Thymus (tissue), 14 donors: ENCODE measurements at places on chromosomes 2 and 18. TPM values are rescaled to one million over a fixed set of nuclear protein-coding genes. Genes with fewer than 3 reads are reported as not detected.

DNA sequence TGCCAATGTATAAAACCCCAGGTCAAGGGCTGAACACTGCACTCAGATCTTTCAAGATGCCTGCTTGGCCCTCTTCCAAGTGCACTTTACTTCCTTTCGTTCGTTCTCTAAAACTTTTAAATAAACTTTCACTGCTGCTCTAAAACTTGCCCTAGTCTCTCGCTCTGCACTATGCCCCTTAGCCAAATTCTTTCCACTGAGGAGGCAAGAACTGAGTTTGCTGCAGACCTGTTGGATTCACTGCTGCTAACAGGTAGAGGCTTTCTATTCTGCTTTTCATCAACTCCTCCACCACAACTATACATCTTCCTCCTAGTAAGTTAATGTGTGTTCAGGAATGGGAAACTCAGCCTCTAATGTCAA is 467.9 kb downstream of the MBD2 start:
- no peak for DNase-seq
- no peaks in the 10 kb centered on the region for H3K27me3 ChIP-seq
- no peaks in the 10 kb centered on the region for H3K4me1 ChIP-seq
- no peak overlapping the region for H3K4me3 ChIP-seq
- no peak overlapping the region for H3K27ac ChIP-seq

- H3K27me3 ChIP-seq: no peaks in the 10 kb centered on the region
- no peak for DNase-seq
- no peaks in the 10 kb centered on the region for H3K36me3 ChIP-seq
- no peaks in the 10 kb centered on the region for H3K4me1 ChIP-seq
- no peak overlapping the region for H3K4me3 ChIP-seq
- no peak overlapping the region for H3K27ac ChIP-seq
These were observed 99.5 kb downstream of the TTC32 start for GRCh38 chr2:19802086-19802841.

- no peak for DNase-seq
- H3K36me3 ChIP-seq: no peaks in the 10 kb centered on the region
- H3K27ac ChIP-seq: no peak overlapping the region
These were observed 28.6 kb upstream of the CERS6 start for GRCh38 chr2:168427451-168427850.

DNA sequence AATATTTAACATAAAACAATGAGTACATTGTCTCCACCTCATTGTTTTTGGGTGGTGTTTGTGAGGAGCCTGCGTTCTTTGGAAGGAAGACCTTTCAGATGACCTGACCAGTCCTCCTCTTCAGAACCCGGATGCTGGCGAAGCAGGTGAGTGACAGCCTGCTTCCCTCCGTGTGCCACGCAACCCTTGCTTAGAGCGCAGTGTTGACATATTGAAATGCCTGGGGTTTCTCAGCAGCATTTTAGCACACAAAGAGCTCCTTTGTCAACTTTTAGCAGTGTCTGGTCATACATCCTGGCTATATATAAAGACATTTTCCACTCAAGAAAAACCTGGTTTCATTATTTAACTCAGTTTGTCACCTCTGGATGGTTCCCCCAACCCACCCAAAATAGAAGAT is 335.7 kb upstream of the POU3F3 start:
- no peak overlapping the region for H3K27ac ChIP-seq
- no peak for DNase-seq
- H3K4me1 ChIP-seq: no peaks in the 10 kb centered on the region
- no peaks in the 10 kb centered on the region for H3K27me3 ChIP-seq
- H3K4me3 ChIP-seq: no peak overlapping the region

GRCh38 chr2:41927581-41928264 is 120.1 kb upstream of the PKDCC start:
- no peak for DNase-seq
- H3K4me1 ChIP-seq: peaks cover 2% of the 10 kb centered on the region
- H3K4me3 ChIP-seq: no peak overlapping the region
- H3K27me3 ChIP-seq: no peaks in the 10 kb centered on the region
- H3K27ac ChIP-seq: no peak overlapping the region
- H3K36me3 ChIP-seq: no peaks in the 10 kb centered on the region

DNA sequence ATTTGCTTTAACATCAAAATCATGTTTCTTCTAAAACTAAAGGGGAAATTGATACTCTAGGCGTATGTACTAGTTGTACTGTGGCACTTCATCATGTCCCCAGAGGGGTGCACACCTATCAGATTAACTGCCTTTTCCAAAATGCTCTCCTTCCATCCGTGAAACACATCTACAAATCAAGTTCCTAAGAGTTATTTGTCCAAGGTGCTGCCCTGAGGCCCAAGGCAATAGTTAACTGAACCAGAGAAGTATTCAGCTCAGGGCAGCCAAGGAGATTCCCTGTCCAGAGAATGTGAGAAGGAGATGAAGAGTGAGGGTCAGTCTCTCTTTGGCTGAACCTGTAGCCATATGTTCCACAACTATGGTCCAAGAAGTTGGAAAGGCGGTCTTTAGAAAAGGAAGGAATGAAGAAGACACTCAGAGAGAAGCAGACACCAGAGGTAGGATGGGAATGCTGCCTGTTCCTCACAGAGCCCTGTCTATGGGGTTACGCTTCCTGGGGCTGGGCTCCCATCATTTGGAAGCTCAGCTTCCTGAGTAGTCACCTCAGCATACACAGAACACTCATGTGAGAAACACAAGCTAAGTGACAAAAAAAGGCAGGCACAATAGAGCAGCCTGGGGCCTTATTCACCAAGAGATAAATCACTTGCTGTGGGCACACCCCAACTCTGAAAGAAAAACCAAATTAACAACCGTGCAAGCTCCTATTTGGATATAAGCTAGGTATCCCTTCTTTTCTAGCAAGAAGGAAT is 55.6 kb downstream of the ANKRD44 start:
- peak overlapping the region; percentile 96 for H3K27ac ChIP-seq
- no peaks in the 10 kb centered on the region for H3K36me3 ChIP-seq
- DNase-seq: no peak
- H3K4me1 ChIP-seq: peaks cover 17% of the 10 kb centered on the region
- H3K4me3 ChIP-seq: no peak overlapping the region

DNA sequence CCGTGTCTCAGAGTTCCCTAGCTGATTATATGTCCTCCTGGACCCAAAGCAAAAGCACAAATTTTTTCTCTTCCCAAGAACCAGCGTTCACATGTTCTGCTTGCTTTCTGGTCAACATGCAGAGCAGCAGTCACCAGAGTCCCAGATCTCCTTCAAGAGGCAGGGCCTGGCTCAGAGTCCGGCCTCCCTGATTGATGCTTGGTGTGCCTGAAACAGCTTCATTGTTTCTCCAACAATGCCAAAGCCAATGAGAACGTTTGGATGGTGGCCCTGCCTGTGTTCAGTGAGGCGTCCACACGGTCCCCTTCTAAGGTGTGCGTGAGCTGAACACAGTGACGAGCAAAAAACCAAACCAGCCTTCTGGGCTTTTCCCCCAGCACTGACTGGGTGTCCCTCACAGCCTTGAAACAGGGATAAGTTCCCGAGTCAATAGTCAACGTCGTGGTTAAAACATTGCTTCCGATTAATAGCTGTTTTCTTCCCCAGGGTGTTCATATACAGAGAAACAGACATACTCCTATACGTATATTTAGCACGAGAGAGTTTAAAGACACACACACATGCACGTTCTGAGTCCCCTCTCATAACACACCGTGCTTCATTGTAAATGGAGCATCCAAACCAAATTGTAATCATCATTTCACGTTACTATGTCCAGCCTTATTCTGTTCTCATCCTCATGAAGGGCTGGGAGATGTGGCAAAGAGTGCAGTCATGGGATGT is 19.3 kb upstream of the POU3F3 start:
- H3K4me3 ChIP-seq: no peak overlapping the region
- no peaks in the 10 kb centered on the region for H3K27me3 ChIP-seq
- no peak overlapping the region for H3K27ac ChIP-seq

GRCh38 chr2:15912203-15912602 is 28.1 kb upstream of the MYCN start:
- no peaks in the 10 kb centered on the region for H3K27me3 ChIP-seq
- H3K36me3 ChIP-seq: no peaks in the 10 kb centered on the region
- H3K27ac ChIP-seq: no peak overlapping the region
- no peak for DNase-seq

GRCh38 chr2:157875641-157876065 is 477 bp downstream of the ACVR1 start:
- peaks cover 6% of the 10 kb centered on the region for H3K27me3 ChIP-seq
- H3K4me3 ChIP-seq: peak overlapping the region; percentile 61
- no peaks in the 10 kb centered on the region for H3K36me3 ChIP-seq
- H3K4me1 ChIP-seq: peaks cover 9% of the 10 kb centered on the region

- DNase-seq: no peak
- no peaks in the 10 kb centered on the region for H3K4me1 ChIP-seq
- no peak overlapping the region for H3K4me3 ChIP-seq
- H3K36me3 ChIP-seq: no peaks in the 10 kb centered on the region
- no peak overlapping the region for H3K27ac ChIP-seq
These were observed 56.8 kb downstream of the SLC4A10 start for GRCh38 chr2:161681046-161681445.

- no peak for DNase-seq
- H3K27ac ChIP-seq: no peak overlapping the region
- H3K4me1 ChIP-seq: peaks cover 9% of the 10 kb centered on the region
- no peak overlapping the region for H3K4me3 ChIP-seq
- H3K36me3 ChIP-seq: no peaks in the 10 kb centered on the region
These were observed 62.3 kb upstream of the KLHL29 start for GRCh38 chr2:23322567-23323197.

- no peak overlapping the region for H3K4me3 ChIP-seq
- H3K36me3 ChIP-seq: no peaks in the 10 kb centered on the region
- no peak for DNase-seq
- no peaks in the 10 kb centered on the region for H3K27me3 ChIP-seq
These were observed 32.4 kb downstream of the ID2 start for GRCh38 chr2:8714283-8714682.

DNA sequence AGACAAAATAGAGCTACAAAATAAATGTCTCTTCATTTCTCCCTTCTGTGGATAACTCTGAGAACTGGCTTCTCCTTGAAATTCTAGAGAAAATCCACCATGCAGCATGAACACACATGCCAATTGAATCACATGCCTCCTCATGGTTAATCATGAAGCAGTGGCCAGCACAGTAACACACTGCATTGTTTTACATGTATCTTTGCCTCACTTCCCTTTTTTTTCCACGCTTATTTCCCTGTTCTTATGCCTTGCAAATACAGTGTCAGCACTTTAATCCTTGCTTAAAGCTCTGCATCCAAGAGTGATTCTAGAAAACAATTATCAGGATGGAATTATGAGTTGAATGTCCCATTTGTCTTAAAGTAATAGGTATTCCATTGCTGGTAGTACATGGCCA is 50.3 kb upstream of the ZBTB7C start:
- no peaks in the 10 kb centered on the region for H3K36me3 ChIP-seq
- peaks cover 12% of the 10 kb centered on the region for H3K4me1 ChIP-seq
- no peak overlapping the region for H3K27ac ChIP-seq
- DNase-seq: no peak
- H3K4me3 ChIP-seq: no peak overlapping the region
- no peaks in the 10 kb centered on the region for H3K27me3 ChIP-seq

- H3K4me3 ChIP-seq: no peak overlapping the region
- no peaks in the 10 kb centered on the region for H3K27me3 ChIP-seq
- no peak overlapping the region for H3K27ac ChIP-seq
These were observed 4.0 kb downstream of the NEU4 start for GRCh38 chr2:241812730-241813643.

DNA sequence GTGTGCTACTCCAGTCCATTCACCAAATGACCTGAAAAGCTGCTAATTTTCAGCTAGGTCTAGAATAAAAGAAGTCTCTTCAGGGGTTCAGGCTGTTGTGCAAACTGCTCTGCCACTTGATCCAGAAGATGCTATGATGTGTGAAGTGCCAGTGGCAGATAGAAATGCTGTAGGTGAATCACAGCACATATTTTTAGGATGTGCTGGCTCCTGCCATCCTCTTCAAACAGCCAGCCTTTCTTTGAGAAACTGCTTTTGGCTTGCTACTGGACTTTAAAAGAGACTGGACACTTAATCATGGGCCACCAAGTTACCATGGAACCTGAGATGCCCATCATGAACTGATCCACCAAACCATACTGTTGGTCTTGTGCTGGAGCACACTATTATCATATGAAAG is 322.1 kb downstream of the EN1 start:
- no peak overlapping the region for H3K4me3 ChIP-seq
- no peaks in the 10 kb centered on the region for H3K36me3 ChIP-seq
- H3K4me1 ChIP-seq: no peaks in the 10 kb centered on the region
- H3K27me3 ChIP-seq: no peaks in the 10 kb centered on the region
- no peak for DNase-seq
- no peak overlapping the region for H3K27ac ChIP-seq

DNA sequence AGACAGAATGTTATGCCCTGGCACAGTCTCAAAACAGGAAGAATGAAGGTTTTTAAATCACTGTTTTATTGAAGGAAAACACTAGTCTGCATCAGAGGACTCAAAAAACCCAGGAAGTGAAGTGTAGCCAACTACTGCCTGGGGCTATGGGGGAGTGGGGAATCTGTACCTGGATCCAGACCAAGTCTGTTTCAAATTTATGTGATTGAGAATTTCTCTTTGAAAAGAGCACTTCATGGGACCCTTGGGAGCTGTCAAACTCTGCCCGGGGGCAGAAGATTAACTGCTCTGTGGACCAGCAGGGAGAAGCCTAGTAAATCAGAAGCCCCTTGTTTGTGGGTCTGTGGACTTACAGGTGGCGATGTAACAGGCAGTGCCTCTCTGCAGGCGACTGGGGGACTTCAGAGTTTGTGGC is 45.3 kb upstream of the TANC1 start:
- no peak for DNase-seq
- no peaks in the 10 kb centered on the region for H3K27me3 ChIP-seq
- no peak overlapping the region for H3K4me3 ChIP-seq

GRCh38 chr18:78873926-78874500 is 105.6 kb upstream of the SALL3 start:
- DNase-seq: no peak
- no peaks in the 10 kb centered on the region for H3K4me1 ChIP-seq
- no peaks in the 10 kb centered on the region for H3K36me3 ChIP-seq
- no peak overlapping the region for H3K4me3 ChIP-seq
- H3K27me3 ChIP-seq: peaks cover 4% of the 10 kb centered on the region

DNA sequence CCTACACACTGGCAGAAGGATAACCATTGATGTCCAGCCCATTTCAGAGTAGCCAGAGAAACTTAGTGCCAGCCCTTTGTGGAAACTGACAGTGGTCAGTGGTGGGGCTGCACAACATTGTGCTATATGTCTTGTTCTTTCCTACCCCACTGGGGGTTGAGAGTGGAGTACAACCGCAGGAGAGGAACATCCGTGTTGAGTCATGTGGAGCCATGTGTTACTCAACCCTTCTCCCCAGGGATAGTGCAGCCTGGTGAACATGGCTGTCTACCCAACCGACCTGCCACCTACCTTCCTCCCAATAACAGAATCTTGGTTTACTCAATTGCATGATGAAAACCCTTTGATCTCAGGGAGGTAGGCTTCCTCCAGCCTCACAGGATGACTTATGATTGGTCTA is 65.3 kb upstream of the MAPK4 start:
- H3K36me3 ChIP-seq: no peaks in the 10 kb centered on the region
- H3K4me1 ChIP-seq: no peaks in the 10 kb centered on the region
- H3K27ac ChIP-seq: no peak overlapping the region
- H3K27me3 ChIP-seq: no peaks in the 10 kb centered on the region
- no peak overlapping the region for H3K4me3 ChIP-seq

- H3K27me3 ChIP-seq: no peaks in the 10 kb centered on the region
- DNase-seq: no peak
- H3K4me3 ChIP-seq: no peak overlapping the region
- H3K36me3 ChIP-seq: no peaks in the 10 kb centered on the region
- no peak overlapping the region for H3K27ac ChIP-seq
- no peaks in the 10 kb centered on the region for H3K4me1 ChIP-seq
These were observed 130.7 kb downstream of the SOCS6 start for GRCh38 chr18:70419526-70419925.

KLHL29 gene
- total RNA-seq: 1.4 TPM

KRTCAP3 gene
- total RNA-seq: 1.6 TPM

WNT10A gene
- 1.1 TPM for total RNA-seq

NT5C1B gene
- not detected for total RNA-seq

NYAP2 gene
- 0.05 TPM for total RNA-seq

CDK5R2 gene
- not detected for total RNA-seq

MRPL53 gene
- total RNA-seq: 101 TPM

CLEC4F gene
- 0.09 TPM for total RNA-seq
